ENCODE measurements at places on chromosomes 11 and 22.

DNA sequence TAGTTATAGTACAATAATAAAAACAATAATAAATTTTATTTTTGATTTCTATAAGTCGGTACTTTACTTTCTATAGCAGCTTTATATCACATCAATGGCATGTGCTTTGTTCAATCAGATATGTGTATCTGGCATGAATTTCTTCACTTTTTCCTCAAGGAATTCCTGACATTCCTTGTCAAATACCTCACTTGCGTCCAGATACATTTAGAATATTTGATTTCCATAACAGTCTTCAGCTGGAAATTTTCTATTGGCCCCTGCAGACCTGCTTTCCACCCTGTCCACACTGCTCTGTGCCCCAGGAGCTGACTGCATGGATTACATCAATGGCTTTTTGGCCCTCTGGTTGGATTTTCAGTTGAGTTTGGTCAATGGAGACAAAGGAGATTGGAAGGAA is 93.2 kb downstream of the FAR1 start:
- DNase-seq, result no peak

- no peak for DNase-seq
Observed at GRCh38 chr22:17832665-17833064, 58.4 kb upstream of the BID start.

DNA sequence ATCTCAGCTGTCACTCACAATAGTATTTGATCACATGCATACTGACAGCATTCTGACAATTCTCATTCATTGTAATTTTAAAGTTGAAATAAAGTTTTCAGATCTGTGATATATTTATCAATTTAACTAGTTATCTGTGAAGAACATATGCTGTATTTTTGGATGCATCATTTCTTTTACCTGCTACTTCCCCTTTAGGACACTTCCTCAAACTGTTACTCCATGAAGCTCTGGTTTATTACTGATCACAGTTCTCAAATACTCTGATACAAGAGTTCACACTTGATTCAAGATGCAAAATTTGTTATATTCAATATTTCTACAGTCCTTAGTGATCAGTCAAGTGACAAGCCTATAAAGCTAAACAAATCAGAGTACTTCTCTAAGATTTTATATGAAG is 1655.2 kb downstream of the LRRC4C start:
- DNase-seq, result no peak

GRCh38 chr11:113240790-113241635 is 73.4 kb upstream of the TTC12 start:
- DNase-seq, result no peak

- DNase-seq, result no peak
Observed at GRCh38 chr11:60954421-60954820, 2.4 kb upstream of the SLC15A3 start.

DNA sequence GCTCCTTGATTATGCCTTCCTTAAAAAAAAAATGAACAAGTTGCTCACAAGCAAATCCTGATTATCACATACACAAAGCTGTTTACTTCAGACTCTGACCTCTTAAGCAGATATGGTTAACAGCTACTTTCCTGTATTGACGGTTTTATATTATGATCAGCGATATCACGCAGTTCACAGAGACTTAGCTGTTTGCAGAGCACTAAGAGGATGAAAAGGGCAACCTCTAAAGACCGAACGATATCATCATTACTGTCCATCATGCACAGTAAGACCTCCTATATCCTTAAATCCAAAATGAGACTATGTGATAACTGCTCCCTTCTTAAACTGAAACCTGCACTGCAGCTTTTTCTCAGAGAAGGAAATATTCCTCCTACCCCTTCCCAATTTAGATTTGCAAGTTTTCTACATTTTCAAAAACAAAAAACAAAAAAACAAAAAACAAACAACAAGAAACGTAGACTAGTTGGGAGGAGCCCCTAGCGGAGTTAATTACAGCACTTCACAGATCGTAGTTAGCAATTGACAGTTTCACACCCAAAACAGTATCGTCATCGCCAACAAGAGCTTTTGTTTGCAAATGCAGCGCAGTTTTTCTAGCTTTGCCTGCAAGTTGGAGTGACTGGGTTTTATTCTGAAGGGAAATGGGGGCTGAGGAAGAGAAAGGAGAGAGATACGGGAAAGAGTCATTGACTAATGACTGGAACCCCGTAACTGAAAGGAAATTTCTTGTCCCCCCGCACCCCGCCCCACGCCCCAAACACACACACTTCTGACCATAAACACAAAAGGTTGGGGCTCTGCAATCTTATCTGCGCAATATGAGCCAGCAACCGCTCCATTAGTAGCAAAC is 1.2 kb downstream of the DDX6 start:
- DNase-seq, result no peak

DNA sequence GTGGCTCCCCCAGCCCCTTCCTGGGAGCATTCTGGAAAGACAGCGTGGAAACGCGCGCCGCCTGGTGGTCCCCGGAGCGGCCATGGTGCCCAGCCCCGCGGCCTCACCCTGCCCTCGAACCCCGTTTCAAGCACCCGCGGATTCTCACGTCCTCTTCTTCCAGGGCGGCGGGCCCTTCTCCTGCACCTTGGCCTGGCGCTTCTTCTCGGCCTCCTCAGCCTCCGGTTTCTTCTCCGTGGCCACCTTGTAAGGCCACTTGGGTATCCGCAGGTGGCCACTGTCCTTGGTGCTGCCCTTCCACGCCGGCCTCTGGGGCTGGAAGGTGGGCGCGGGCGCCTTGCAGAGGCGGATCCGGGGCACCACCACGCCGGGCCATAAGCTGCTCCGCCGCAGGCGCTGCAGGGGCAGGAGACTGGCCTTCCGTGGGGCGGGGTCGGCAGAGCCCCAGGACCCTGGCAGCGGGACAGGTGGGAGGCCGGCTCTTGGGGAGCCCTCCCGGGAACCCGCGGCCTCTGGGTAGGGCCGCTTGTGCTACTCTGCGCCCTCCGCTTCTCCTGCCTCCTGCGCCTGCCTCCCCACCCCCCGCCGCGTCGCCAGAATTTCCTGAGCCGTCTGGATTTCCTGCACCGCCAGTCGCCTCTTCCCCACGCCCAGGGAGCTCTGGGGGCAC is 83.4 kb downstream of the TRIM51G start:
- DNase-seq, result no peak

GRCh38 chr22:19291218-19291579 is 320 bp downstream of the CLTCL1 start:
- no peak for DNase-seq

- DNase-seq, result no peak
Observed at GRCh38 chr11:130940706-130941105, 24.4 kb upstream of the SNX19 start.

DNA sequence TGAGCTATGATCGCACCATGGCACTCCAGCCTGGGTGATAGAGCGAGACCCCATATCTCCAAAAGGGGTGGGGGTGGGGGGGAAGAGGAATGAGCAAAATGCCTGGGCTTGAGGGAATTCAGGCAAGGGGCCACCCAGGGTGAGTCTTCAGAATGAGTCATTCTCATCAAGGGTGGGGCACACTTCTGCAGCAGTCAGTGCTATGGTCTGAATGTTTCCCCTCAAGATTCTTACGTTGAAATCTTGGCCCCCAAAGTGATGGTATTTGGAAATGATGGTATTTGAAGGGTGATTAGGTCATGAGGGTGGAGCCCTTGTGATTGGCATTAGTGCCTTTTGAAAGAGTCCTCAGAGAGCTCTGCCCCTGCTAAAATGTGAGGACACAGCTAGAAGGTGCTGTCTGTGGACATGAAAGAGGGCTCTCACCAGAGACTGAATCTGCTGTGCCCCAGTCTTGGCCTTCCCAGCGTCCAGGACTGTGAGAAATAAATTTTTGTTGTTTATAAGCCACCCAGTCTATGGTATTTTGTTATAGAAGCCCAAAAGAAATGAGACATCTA is 86.4 kb upstream of the THY1 start:
- no peak for DNase-seq

GRCh38 chr11:22177186-22177585 is 15.7 kb upstream of the ANO5 start:
- no peak for DNase-seq

- DNase-seq, result no peak
Observed at GRCh38 chr11:119520966-119521365, 98.0 kb upstream of the THY1 start.

- no peak for DNase-seq
Observed at GRCh38 chr11:88484873-88485621, 147.5 kb upstream of the CTSC start.

DNA sequence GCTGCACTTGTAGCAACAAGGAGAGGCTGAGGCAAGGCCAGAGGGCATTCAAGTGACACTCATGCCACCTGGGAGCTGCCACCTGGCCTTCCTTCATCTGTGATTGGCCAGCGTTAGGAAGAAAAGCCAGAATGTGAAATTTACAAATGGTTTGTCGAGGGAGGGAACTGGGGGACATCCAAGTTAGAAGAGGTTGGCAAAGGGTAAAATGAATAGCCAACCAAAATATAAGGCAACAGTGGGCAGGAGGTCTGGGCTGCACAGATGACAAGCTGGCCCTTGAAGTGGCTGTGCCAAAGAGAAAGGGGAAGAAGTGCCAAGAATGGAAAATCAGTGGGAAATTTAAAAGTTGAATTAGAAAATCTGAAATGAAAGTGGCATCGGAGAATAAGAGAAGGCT is 221.4 kb downstream of the C11orf91 start:
- no peak for DNase-seq

DNA sequence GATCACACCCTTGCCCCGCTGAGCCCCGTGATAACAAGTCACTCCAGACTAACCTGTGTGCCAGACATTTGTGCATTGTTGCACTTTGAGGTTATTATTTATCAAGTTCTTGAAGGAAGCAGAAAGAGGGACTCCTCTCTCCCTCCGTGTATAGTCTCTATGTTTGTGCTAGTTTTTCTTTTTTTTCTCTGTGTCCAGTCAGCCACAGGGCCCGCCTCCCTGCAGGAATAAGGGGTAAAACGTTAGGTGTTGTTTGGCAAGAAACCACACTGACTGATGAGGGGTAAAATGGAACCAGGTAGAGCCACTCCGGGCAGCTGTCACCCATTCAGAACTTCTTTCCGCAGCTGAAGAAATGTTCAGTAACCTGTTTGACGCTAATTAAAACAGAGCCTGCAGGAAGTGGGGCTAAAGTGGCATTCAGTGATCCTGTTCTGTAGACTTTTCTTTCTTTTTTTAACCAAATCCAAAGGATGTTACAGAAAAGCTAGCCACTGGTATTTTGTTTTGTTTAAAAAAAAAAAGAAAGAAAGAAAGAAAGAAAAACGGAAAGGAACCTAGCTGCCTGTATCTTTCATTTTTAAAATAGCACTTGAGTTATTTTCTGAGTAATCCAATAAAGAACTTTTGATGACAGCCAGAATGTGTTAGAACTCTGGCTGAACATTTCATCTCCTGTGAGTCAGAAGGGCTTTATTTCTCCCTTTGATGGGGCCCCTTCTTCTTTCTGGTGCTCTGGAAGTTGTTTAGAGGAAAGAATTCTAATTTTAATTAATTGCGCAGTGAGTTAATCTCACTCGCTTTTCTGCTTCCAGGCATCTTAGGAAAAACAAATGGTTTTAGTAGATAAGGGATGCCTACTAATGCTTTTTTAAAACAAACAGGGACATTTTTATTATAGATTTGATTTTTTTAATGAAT is 58.2 kb downstream of the COMMD9 start:
- no peak for DNase-seq

DNA sequence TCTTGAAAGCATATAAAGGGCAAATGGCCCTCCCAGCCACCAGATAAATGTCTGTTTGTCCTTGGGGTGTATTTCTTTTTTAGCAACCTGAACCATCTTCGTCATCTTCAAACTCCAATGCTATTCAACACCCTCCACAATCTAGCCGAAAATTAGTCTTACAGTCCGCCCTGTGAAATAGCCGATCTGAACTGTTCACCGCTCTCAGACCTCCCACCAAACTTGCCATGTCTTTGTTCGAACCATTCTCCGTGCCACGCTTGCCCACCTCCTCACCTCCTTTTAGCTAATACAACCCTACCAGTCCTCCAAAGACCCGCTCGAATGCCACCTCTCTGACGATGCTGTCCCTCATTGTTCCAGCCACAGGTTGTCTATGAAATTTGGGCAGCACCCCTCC is 46.0 kb downstream of the SC5D start:
- DNase-seq, result no peak

DNA sequence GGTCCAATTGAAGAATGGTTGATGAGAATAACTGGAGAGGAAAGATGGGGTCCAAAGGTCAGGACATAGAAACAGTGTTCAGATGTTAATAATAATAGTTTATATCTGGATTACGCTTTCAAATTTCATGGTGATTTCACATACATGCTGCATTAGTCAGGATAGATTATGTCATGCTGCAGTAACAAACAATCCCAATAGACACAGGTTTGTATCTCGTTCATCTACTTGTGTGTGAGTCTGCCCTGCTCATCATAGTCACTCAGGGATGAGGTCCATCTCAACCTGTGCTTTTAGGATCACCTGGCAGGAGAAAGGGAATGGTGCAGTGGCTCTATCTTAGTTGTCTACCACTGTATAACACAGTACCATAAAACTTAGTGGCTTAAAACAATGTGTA is 48.0 kb upstream of the PLET1 start:
- DNase-seq, result no peak

- no peak for DNase-seq
Observed at GRCh38 chr11:39412117-39412516, 2047.3 kb downstream of the LRRC4C start.

DNA sequence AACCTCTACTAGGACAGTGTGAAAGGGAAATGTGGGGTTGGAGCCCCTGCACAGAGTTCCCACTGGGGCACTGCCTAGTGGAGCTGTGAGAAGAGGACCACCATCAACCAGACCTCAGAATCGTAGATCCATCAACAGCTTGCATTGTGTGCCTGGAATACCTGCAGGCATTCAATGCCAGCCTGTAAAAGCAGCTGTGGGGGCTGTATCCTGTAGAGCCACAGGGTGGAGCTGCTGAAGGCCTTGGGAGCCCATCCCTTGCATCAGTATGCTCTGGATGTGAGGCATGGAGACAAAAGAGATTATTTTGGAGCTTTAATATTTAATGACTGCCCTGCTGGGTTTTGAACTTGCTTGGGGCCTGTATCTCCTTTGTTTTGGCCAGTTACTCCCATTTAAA is 46.3 kb downstream of the PGR start:
- no peak for DNase-seq

GRCh38 chr11:107695446-107695845 is 16.4 kb downstream of the SLN start:
- no peak for DNase-seq

- DNase-seq, result no peak
Observed at GRCh38 chr22:22667966-22668880, 23.8 kb downstream of the GGTLC2 start.

- no peak for DNase-seq
Observed at GRCh38 chr11:35474688-35475087, 50.7 kb downstream of the PAMR1 start.
